ENCODE measurements at places on chromosomes 1 and 21.

DNA sequence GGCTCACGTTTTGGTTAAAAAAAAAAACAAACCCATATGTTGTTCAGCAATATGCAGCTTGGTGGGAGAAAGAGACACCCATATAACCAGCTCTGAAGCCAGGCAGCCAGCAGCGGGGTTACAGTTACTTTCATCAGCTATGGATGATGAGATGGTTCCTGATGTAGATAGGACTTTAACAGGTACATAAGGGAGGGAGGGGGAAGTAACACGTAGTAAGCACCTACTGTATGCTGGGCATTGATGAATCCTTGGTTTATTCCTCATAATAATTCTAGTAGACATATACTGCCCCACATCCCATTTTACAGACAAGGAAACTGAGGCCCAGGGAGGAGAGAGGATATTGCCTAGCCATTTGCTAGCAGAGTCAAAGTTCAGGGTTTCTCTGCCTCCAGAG lies 2.0 kb downstream of the SLC1A7 start:
- no peak for DNase-seq

- no peak for DNase-seq
These were observed 11.1 kb upstream of the MEF2D start for GRCh38 chr1:156511644-156512043.

DNA sequence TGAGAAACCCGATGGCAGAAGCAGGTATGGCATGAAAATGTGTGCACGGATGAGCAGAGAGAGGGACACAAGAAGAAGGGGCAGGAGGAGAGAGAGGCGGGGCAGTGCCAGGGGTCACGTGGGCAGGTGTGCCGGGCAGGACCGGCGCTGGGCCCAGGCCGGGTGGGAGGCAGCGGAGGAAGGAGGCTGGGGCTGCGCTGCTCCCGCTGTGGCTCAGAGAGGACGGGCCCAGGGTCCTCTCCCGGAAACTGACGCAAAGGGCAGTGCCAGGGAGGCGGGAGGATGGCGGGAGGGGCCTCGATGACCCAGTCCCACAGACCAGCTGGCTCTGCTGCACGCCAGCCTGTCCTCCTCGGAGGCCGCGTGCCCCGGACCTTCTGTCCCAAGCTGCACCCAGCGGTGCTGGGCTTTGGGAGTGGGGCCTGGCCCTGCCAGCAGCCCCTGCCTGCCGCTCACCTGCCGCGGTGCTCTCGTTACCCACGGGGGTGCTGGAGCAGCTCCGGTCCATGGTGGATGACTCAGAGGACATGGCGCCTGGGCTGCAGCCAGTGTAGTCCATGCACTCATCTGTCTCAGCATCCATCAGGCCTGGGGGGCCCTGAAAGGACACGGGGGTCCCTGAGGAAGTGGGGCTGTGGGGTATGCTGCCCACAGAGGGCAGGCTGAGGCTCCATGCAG lies 153.9 kb downstream of the CASZ1 start:
- no peak for DNase-seq

- no peak for DNase-seq
These were observed 646 bp upstream of the RRP15 start for GRCh38 chr1:218284377-218284916.

GRCh38 chr1:167663002-167663772 lies 33.2 kb downstream of the RCSD1 start:
- DNase-seq = no peak

GRCh38 chr21:35457097-35457804 lies 408.1 kb upstream of the RUNX1 start:
- DNase-seq = no peak

DNA sequence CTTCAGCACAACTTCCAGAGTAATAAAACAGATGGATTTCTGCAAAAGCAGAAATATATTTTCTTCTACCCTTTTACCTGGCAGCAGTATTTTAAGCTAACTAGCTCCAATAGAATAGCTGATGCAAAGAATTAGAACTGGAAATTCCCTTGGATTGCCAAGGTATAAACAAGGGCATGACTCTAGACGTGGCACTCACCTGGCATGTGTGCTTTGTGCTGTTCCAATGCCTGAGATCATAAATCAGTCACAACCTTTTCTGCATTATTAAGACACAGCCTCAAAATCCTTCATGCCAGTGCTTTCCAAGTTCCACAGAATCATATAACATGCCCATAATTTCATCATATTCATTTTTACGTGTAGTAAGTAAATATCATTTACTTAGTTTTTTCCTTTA lies 1048.7 kb downstream of the ADGRL2 start:
- DNase-seq = no peak

GRCh38 chr1:11481019-11481418 lies 2.1 kb downstream of the DISP3 start:
- DNase-seq = no peak

GRCh38 chr1:203051841-203052324 lies 25.6 kb downstream of the PPFIA4 start:
- DNase-seq = no peak

GRCh38 chr1:53579221-53580008 lies 120.2 kb downstream of the DMRTB1 start:
- no peak for DNase-seq

GRCh38 chr1:192529811-192530210 lies 45.8 kb upstream of the RGS1 start:
- no peak for DNase-seq

- no peak for DNase-seq
These were observed 13.2 kb upstream of the FAM163A start for GRCh38 chr1:179729881-179730280.

DNA sequence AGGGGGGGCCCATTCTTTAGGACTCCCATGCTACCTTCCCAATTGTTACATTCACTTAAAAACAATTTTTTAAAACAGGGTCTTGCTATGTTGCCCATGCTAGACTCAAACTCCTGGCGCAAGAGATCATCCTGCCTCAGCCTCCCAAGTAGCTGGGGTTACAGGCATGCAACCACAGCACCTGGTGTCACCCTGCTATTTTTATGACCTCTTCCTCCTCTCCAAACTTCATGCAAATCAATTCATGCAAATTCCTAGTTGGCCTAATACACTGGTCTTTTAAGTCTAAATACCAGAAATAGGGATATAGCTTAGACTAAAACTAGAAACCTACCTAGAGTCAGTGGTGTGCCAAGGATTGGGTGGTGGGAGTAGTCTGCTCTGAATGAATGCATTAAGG lies 30.1 kb downstream of the CDKN2C start:
- no peak for DNase-seq

DNA sequence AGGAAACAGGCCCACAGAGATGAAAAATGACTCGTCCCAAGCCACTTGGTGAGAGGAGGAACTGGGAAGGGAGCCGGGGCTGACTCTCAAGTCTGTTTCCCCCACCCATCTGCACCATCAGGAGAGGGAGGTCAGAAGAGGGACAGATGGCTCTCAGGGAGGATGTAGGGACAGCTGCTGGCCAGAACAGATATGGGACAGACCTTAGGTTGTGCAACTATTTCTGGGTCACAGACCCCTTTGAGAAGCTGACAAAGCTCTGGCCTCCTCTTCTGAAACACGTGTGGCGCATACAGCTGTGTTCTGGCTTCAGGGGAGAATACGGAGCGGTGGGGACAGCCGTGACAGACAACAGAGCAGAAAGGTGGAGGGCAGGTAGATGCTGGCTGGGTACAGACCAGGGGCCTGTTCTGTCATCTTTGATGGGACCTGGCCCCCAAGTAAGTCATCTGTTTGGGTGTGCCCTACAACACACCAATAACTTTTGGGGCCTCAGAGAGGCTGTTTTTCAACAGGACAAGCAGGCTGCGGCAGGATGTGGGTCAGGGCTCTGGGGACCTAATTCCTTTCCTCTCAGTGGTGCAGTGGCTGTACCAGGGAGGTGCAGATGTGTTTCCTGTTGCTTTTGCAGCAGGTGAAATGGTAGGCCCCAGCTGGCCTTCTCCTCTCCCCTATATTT lies 7.3 kb downstream of the SH3BGRL3 start:
- no peak for DNase-seq

GRCh38 chr1:47522935-47523834 lies 85.3 kb downstream of the FOXD2 start:
- DNase-seq = no peak

DNA sequence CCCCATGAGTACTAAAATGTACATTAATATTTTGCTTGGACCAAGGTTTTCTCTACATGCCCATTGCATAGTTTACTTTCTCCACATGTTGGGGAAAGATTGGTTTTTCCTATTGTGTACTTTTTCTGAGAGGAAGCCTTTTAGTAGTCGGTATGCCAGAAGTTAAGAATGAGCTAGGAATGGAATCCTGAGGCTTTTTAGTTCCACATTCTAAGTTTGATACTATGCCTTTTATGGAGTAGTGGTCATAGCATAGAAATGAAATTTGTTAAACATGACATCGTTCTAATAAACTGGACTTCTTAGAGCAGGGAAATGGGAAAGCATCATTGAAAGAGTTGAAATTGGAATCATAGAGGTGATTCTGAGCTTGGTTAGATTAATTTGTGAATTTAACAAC lies 64.3 kb downstream of the BCL9 start:
- DNase-seq = no peak

DNA sequence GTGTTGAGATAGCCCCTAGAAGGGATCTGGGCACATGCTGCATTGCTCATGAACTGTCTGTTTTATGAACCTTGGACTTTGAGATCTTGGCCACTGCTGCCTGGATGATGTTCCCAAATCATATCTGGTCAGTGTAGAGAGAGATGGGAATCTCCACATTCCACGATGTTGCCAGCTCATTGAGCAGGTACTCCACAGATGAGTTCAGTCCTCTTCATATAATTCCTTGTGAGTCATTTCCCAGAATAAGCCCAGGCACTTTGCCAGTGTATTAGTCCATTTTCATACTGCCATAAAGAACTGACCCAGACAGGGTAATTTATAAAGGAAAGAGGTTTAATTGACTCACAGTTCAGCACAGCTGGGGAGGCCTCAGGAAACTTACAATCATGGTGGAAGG lies 254.0 kb upstream of the RUNX1 start:
- no peak for DNase-seq

DNA sequence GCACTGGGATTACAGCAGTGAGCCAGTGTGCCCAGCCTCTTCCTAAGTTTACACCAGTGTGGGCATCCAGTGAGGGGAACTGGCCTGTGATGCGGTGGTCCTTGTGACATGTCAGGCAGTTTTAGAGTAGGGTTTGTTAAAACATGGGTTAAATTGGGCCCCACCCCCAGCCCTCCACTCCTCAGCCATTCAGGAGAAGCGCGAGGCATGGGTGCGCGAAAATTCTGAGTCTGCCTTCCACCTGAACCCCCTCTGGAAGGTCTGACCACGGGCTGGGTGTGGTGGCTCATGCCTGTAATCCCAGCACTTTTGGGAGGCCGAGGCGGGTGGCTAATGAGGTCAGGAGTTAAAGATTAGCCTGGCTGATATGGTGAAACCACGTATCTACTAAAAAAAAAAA lies 51.7 kb downstream of the SKI start:
- DNase-seq = no peak

- DNase-seq = peak; percentile 53
These were observed 24.1 kb downstream of the GPR3 start for GRCh38 chr1:27416387-27417111.

- no peak for DNase-seq
These were observed 51.3 kb upstream of the IFFO2 start for GRCh38 chr1:19007491-19008441.

GRCh38 chr1:157311730-157312081 lies 173.5 kb upstream of the ETV3 start:
- DNase-seq = no peak

- DNase-seq = no peak
These were observed 908 bp downstream of the CD53 start for GRCh38 chr1:110873856-110874255.

GRCh38 chr1:241677201-241677600 lies 25.1 kb downstream of the WDR64 start:
- DNase-seq = peak; percentile 15

- DNase-seq = no peak
These were observed 2.0 kb downstream of the UBE2G2 start for GRCh38 chr21:44799646-44800045.

- no peak for DNase-seq
These were observed 18.4 kb upstream of the C1QA start for GRCh38 chr1:22618056-22618455.

DNA sequence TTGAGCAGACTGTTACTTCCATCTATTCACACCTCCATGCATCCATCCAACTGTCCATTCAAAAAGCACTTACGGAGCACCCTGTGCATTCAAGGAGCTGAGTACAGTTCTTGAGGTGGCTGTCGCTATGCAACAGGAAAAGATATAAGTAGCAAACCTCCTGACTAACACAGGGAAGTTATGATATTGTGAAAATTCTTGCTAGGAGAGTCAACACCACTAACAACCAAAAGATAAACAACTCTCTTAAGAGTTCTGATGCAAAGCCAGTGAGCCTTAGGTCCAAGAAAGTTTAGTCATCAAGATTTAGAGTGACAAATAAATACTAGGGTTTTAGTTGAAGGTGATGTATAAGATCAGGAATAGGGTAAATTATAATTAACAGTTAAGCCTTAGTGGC lies 44.5 kb upstream of the TRIM45 start:
- DNase-seq = no peak

DNA sequence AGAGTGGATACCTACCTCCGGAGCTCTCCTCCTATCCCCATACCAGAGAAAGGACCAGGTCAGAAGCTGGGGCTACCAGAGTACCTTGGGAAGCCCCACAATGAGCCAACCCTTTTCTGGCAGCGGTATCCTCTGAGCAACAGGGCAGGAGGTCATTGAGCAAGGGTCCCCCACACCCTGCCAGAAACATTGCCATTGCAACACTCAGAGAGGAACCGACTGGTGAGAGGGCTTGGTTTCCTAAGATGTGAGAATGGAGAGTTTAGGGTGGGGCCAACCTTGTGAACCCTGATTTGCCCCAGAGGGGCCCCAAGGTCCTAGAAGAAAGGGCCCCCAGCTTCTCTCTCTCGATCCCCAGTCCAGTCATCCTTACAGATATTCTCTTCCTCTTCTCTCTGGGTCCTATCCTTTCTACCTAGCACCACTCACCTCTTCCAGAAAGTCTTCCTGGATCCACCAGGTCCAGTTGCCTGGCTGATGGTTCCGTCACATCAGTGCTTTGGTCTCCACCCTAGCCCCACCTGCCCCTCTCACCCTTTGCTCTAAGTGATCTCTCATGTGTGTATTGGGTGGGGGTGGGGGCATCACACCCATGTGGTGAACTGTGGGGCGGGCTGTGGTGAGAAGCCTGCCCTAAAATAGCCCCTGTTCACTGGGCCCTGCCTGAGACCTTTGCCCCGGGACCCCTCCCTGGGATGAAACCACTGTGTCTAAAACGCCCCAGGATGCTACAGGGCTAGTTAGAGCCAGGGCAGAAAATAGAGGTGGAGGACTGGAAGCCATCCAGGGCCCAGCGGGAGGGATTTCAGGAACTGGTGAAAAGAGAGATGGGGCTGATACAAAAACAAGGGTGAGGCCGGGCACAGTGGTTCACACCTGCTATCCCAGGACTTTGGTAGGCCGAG lies 8.7 kb downstream of the FGR start:
- DNase-seq = no peak

GRCh38 chr1:115280064-115280463 lies 58.0 kb downstream of the NGF start:
- no peak for DNase-seq

DNA sequence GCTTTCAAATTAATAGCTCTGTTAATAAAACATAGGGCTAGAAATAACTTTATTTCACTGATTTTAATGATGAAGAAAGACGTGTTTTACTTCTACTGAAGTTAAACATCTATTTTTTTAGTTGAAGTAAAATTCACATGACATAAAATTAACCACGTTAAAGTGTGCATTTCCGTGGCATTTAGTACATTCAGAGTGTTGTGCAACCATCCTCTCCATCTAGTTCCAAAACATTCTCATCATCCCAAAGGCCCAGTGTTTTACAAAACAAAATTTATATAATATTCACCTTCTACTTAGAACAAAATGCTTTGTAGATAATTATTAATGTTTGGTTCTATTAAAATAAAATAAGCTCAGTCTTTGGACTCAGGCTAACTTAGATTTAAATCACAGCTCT lies 108.5 kb upstream of the GNG12 start:
- DNase-seq = no peak

GRCh38 chr1:51317798-51318197 lies 12.6 kb downstream of the TTC39A start:
- DNase-seq = no peak
